ENCODE measurements at places on chromosomes 7 and 10. TPM values are rescaled to one million over a fixed set of nuclear protein-coding genes. Genes with fewer than 3 reads are reported as not detected.

Gene MNX1
- total RNA-seq = not detected

Gene SEM1
- 32.9 TPM for total RNA-seq

Gene ITGB8
- total RNA-seq = 2.5 TPM

Gene ANLN
- total RNA-seq = 137 TPM

Gene SYCE1
- not detected for total RNA-seq

Gene LRRC72
- total RNA-seq = not detected

Gene FMC1
- total RNA-seq = 13.5 TPM

Gene LRRC61
- total RNA-seq = 1.7 TPM

Gene PDGFA
- 10.4 TPM for total RNA-seq

Gene HNRNPF
- 187 TPM for total RNA-seq

Gene OR2A42
- total RNA-seq = not detected

Gene ETV1
- 20.8 TPM for total RNA-seq

Gene TACC2
- total RNA-seq = 9.5 TPM

Gene ASB10
- total RNA-seq = not detected

Gene HELLS
- total RNA-seq = 23.4 TPM

Gene IKZF5
- total RNA-seq = 1.9 TPM

Gene PMS2
- total RNA-seq = 14.5 TPM

Gene AGAP4
- total RNA-seq = 5.5 TPM

Gene SPAM1
- not detected for total RNA-seq

Gene GIMAP7
- not detected for total RNA-seq

Gene C10orf62
- total RNA-seq = not detected

Gene ANKRD30A
- not detected for total RNA-seq

Gene OR2A2
- not detected for total RNA-seq

Gene NCF1
- not detected for total RNA-seq

Gene FFAR4
- not detected for total RNA-seq

Gene LMTK2
- 3.5 TPM for total RNA-seq

Gene TEX36
- not detected for total RNA-seq

Gene CRTAC1
- total RNA-seq = not detected

Gene TAS2R16
- total RNA-seq = not detected

Gene SPACDR
- 0.86 TPM for total RNA-seq

Gene SMO
- total RNA-seq = 9.7 TPM

Gene MACC1
- not detected for total RNA-seq

Gene GATA3
- 0.29 TPM for total RNA-seq

Gene AIFM2
- total RNA-seq = 8.2 TPM

Gene BAMBI
- total RNA-seq = not detected

Gene TDRD1
- total RNA-seq = not detected

All from myometrial cell (primary cell).